Frontal cortex (tissue), 4 donors: ENCODE measurements at places on chromosomes 3 and 15.

GRCh38 chr3:125141596-125142419 lies 70.7 kb downstream of the SLC12A8 start:
- peak; percentile 63 for DNase-seq

- DNase-seq = no peak
These were observed 38.8 kb upstream of the SPTBN5 start for GRCh38 chr15:41932511-41933289.

DNA sequence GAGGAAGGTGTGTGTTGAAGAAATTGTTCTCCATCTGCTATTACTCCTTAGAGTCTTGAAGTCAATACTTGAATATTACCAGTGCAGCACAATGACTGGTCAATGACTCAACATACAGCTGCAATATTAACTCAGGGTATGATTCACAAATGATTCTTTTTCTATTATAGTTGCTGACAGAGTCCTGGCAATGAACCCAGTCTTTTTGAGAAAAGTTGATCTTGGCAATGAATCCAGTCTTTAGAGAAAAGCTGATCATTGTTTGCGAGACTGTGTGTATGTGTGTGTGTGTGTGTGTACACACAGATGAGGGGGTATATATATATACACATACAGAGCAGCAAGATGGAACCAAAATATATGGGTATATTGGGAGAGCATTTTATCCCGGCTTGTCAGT lies 315.1 kb downstream of the ZNF385D start:
- DNase-seq = no peak

- DNase-seq = no peak
These were observed 94.6 kb downstream of the CYP19A1 start for GRCh38 chr15:51243774-51244173.

DNA sequence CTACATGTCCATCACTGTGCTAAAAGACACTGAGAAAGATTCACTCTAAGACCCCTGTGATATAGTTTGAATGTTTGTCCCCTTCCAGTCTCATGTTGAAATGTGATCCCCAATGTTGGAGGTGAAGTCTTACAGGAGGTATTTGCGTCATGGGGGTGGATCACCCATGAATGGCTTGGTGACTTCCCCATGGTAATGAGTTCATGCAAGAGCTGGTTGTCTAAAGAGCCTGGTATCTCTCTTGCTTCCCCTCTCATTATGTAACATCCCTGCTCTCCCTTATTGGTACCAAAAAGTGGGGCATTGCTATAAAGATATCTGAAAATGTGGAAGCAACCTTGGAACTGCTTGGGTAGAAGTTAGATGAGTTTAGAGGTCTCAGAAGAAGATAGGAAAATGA lies 32.2 kb upstream of the FAM174B start:
- DNase-seq = no peak

- DNase-seq = no peak
These were observed 518.6 kb downstream of the GBE1 start for GRCh38 chr3:81242871-81243270.

DNA sequence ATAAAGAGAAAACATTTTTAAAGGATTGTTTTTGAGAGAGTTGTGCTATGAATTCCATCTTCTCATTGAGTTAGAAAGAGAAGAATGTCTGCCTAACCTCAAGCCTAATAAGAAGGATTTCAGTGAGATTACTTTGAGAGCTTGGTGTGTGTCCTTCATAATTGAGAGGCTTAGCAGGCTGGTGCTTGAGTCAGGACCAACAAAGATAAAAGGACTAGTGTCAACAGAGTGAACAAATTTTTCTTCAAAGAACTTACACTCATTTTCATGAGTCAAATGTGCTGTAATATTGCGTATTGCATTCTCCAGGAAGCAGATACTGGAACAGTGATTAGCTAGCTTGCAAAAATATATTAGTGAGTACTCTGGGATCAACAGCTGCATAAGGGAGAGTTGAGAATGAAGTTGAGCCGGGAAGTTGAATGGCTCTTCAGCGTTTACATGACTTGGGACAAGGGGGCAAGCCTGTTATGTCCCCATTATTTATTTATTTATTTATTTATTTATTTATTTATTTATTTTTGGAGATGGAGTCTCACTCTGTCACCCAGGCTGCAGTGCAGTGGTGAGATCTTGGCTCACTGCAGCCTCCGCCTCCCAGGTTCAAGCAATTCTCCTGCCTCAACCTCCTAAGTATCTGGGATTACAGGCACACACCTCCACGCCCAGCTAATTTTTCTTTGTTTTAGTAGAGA lies 37.5 kb upstream of the SLITRK3 start:
- DNase-seq = no peak

GRCh38 chr3:51682079-51682478 lies 11.0 kb downstream of the TEX264 start:
- DNase-seq = peak; percentile 77

GRCh38 chr15:91237445-91237844 lies 137.4 kb downstream of the SV2B start:
- DNase-seq = no peak

DNA sequence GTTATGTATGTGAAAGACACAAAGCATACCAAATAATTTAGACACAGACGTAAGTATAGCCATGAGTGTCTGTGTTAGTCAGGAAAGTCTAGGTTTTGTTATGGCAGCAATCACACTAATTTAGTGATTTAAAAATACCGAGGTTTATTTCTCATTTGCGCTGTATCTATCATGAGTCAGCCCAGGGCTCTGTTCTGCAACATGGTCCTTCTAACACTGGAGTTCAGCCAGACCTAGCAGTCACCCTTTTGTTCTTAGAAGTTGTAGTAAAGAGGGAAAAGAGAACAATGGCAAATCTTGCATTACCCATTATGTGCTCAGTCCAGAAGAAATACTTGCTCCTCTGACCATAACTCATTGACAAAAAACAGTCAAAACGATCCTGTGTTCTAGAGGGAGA lies 311.5 kb downstream of the NLGN1 start:
- DNase-seq = no peak

GRCh38 chr3:42036483-42036823 lies 54.7 kb upstream of the TRAK1 start:
- DNase-seq = no peak

DNA sequence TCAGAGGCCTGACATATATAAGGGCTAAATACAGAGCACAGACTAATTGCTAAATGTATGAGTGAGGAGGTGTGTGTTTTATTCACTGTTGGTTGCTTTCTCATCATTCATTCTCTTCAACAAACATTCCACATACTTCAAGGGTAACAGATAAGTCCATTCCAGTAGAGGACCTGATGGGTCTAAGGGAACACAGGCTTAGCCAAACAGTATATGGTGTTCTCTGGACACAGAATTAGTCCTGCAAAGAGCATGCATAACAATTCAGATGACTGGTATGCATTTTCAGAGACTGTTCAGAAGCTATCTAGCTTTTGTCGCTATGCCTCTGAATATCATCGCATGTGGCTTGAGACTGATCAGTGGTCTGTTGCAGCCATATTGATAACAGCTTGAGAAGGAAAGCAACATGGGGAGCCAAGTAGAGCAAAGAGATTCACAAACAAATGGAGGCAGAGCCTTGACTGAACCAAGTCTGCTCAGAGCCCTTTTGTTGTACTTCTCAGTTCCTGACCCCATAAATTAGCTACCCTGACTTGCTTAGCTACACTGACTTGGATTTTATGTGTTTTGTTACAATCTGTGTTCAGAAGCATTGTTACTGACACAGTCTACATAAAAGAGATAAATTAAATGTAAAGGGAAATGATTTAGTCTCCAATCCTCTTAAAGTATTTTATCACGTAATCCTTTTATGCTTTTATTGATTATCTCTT lies 1178.7 kb downstream of the ROBO1 start:
- DNase-seq = no peak

DNA sequence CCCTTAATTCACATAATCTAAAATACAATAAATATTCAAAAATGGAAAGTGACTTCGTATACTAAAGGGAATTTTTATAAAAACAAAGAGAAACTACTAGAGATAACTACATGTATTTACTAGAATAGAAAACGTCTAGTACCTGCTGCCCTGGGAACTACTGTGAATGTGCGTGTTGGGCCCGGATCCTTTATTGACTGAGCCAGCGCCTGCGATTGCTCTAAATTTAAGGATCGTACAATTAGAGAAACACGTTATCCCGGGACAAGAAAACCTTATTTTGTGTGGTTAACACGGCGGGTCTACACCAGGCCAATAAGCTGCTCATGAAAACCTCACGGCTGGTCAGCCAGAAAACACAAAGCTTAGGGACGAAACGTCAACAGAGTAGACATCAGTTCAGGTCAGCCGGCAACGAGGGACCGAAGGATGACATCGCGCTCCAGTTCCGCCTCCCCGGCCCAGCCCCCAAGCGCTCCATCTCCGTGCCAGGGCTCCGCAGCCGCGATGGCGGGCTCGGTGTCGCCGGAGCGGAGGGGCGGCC lies 555 bp downstream of the TM2D3 start:
- DNase-seq = no peak

- DNase-seq = no peak
These were observed 22.8 kb upstream of the NOX5 start for GRCh38 chr15:68991723-68992122.

DNA sequence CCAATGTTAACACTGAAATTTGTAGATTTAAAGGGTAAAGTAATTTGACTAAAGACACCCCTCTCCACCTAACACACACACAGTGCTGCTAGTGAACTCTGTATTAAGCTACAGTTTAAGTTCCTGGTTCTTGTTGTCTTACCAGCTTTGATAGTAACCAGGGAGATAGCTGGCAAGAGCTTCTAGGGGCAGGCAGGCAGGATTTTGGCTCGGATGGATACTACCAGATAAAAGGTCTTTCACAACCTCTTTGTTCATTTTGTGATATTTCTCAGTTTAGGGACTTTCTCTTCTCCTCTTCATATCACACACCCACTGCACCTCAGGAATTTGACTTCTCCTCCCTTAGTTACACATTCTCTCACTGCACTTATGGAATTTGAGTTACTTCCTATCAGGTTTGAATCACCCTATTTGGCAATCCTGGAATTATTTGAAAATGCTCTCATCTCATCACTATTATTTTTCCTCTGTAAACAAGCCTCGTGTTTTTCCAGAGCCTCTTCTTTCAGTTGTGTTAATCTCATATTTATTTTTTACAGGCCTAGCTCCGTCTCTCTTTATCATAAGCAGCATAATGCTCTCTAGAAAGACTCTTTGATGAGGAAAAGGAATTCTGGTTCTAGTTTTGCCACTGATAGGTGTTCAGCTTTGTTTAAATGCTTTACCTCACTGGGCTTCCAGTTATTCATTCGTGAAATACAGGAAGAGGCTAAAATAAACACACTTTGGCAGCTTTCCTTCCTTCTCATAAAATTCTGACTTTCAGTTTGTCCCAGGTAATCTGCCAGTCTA lies 23.0 kb upstream of the CLDN1 start:
- DNase-seq = no peak

DNA sequence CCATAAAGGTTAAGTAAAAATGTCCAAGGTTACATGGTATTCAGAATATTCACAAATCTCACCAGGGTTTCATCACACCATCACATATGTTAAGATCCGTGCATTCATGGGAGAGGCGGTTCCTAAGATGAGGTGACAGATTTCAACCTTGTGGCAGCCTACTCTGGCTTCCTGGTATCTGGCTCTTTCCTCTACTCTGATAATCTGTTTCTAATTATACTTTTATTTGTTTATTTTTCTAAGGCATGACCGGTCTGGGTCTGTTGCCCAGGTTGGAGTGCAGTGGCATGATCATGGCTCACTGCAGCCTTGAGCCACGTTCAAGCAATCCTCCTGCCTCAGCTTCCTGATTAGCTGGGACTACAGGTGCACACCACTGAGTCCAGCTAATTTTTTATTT lies 34.4 kb downstream of the RAF1 start:
- DNase-seq = no peak

- DNase-seq = no peak
These were observed 7.4 kb downstream of the EDEM1 start for GRCh38 chr3:5194801-5195509.

- no peak for DNase-seq
These were observed 12.6 kb downstream of the DUSP7 start for GRCh38 chr3:52043750-52044149.

GRCh38 chr3:81910244-81910852 lies 148.9 kb upstream of the GBE1 start:
- DNase-seq = no peak

GRCh38 chr3:100941041-100941440 lies 52.2 kb downstream of the ABI3BP start:
- no peak for DNase-seq

DNA sequence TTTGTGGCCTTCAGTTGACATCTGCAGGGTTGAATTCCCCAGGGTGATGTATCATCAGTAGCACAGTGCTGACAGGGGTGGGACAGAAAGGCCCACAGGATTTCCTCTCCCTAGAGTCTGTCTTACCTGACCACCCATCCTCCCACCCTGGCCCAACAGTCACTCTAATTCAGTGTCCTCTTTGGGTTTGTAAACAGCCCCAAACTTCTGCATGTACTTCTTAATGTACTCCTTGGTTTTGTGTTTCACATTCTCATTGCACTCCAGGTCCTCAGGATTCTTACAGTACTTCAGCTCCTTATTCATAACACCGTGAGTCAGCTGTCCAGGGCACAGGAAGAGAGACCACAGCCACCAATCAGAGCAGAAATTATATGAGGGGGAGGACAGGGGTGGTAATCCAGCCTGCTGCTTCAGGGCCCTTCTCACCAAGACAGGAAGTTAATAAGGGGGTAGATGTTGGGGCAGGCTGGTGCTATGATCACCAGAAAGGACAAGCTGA lies 37.5 kb downstream of the NBEAL2 start:
- DNase-seq = no peak

GRCh38 chr3:50365080-50365841 lies 5.9 kb upstream of the TMEM115 start:
- DNase-seq = peak; percentile 96

GRCh38 chr3:181086011-181086410 lies 96.5 kb upstream of the DNAJC19 start:
- no peak for DNase-seq

DNA sequence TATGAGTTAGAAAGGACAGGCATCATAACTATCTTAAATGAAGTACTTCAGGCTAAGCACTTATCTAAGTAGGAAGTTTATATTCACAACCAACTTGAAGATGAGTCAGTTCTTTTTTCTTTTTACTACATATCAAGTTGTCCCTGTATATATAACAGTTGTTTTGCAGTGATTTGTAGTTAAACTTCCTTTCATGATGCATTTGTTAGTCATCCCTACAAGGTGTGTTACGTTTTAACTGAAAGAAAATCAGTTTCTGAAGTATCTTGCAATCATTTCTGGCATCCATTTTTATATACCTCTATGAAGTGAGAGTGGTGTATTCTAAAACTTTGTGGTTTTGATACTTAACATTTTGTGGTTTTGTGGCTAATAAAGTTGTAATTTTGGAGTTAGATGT lies 46.1 kb downstream of the ZFAND6 start:
- DNase-seq = no peak
